Small intestine (tissue), 16 donors: ENCODE measurements at places on chromosomes 3 and 15. TPM values are rescaled to one million over a fixed set of nuclear protein-coding genes. Genes with fewer than 3 reads are reported as not detected.

CKMT1A gene
- polyA plus RNA-seq, result 78.7 TPM

- no peak for DNase-seq
- H3K36me3 ChIP-seq, result no peaks in the 10 kb centered on the region
- H3K4me1 ChIP-seq, result no peaks in the 10 kb centered on the region
- no peak overlapping the region for H3K4me3 ChIP-seq
- no peak overlapping the region for H3K27ac ChIP-seq
These were observed 175.3 kb upstream of the FEZF2 start for GRCh38 chr3:62548528-62549205.

GRCh38 chr15:38877471-38877870 lies 312.9 kb upstream of the RASGRP1 start:
- no peaks in the 10 kb centered on the region for H3K4me1 ChIP-seq
- H3K27me3 ChIP-seq, result no peaks in the 10 kb centered on the region
- H3K36me3 ChIP-seq, result no peaks in the 10 kb centered on the region
- H3K4me3 ChIP-seq, result no peak overlapping the region
- DNase-seq, result no peak

DNA sequence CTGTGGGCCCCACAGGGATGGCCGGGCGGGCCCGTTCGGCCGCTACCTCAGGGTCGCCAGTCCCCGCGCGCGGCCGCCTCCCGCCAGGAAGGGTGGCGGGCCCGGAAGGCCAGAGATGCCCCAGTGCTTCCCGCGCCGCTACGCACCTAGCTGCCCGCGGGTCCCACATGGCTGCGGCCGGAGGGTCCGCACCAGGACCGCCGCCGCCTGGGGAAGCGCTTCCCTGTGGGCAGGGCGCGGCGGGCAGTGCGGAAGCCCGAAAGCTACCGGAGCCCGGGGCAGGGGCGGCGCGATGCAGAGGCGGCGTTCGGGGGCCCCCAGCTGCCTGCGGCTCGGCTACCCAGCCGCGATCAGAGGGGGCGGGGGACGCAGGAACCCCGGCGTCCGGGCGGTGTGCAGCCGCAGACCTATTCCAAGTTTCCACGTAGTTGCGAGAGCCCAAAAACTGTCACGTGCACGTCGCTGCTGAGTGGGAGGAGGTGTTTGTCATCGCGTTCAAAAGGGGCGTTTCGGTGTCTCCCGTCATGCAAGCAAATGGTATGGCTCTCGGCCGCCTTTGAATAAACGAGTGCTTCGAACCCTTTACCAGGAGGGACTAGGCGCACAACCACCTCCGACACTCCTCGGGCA lies at the start of gene TRANK1:
Gene TRANK1, minus strand, starts transcription at position 414 of the 630 bp plus-strand sequence. Its CDS starts 245 bp downstream, at position 169.
- no peaks in the 10 kb centered on the region for H3K36me3 ChIP-seq
- H3K4me3 ChIP-seq, result peak within 1 kb of the TSS; percentile 72
- peak; percentile 50 for DNase-seq
- peak within 1 kb of the TSS; percentile 47 for H3K27ac ChIP-seq
